ENCODE measurements at places on chromosomes 12 and 14.

DNA sequence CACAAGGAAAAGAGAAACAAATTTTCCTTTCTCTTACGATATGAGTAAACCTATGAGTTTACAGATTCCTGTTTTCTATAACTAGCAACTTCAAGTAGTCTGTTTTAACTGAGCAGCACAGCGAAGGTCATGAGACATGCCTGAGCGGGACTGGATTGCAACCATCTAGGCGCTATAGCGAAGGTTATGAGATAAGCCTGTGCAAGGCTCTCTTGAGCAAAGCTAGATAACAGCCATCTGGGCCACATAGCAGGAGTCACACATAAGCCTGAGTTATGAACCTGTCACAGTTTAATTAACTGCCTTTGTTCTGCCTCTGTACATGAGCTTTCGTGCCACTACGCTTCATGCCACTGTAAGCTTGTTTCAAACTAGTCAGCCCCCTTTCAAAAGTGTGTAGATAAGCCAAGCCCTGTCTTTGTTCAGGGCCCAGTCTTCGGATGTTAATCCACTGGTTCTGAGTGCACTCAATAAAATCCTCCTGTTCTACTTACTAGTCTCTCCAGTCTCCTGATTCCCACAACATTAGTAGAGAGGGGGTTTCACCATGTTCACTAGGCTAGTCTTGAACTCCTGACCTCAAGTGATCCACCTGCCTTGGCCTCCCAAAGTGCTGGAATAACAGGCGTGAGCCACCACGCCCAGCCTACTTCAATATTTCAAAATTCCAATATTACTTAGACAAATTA, 47.1 kb downstream of the SEC23A start:
- DNase-seq = no peak

GRCh38 chr12:129662234-129662633, 241.6 kb downstream of the TMEM132D start:
- no peak for DNase-seq

DNA sequence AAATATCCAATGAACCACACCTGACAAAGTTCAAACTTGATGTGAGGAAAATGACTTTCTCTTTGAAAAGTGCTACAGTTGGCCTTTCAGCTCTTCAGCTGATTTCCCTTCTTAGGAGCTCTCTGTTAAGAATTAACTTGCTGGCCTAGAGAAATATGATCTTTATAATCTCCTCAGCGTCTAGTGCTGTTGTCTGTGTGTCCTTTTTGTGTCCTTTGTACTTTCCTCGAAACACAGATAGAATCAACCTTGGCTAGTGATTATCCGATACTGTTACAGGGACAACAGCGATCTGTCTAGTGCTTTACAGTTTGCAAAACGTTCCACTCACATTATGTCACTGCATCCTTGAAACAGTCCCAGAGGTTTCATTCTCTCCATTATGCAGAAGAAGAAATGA, 162.8 kb upstream of the RMST start:
- no peak for DNase-seq

DNA sequence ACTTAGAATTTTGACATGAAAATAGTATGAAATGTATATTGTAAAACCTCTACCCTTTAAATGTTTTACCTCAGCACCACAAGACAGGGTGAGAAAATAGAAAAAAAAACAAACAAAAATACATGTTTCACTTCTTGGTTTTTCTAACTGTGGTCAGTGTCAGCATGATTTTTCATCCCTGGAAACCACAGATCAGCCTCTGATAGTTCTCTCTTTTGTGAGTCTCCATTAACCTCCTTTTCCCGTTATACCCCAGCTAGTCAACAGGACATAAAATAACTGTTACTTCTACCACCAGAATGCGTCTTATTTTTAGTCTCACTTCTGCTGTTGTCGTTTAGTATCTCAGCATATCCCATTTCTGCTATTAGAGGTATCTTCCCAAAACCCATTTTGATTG, 48.3 kb upstream of the KCNMB4 start:
- DNase-seq = no peak

- no peak for DNase-seq
These were observed 42.4 kb upstream of the CCDC63 start for GRCh38 chr12:110804406-110804805.

DNA sequence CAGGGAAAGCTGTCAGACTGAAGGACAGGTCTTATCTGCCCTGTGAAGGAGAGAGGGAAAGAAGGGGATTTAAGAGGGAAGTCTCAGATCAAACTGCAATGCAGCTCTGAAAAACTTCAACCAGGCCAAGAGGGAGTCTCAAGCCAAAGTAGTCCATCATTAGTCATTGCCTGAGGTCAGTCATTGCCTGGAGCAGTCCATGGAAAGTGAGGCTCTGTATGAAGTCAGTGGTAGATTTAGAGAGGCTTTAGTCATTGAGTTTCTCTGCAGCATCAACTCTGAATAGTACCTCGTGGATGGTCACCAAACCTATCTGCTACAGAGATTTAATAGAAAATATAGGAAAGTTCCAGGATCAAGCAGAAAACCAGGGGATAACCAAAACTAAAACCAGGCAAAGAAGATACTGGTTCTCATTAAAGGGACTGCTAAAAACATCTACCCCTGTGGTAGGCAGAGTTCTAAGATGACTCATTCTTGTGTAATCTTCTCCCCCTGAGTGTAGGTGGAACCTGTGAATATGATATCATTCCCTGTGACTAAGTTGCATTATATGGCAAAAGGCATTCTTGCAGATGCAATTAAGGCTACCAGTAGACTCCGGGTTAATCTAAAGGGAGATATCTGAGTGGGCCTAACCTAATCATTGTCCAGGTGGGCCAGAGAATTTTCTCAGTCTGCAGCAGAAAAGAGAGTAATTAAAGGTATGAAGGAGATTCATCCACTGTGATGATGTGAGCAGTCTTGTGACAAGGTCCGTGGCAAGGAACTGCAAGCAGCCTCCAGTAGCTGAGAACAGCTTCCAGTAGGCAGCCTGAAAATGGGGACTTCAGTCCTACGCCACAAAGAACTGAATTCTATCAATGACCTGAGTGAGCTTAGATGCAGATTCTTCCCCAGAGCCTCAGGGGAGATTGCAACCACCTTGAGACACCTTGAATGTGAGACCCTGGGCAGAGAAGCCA, 123.1 kb downstream of the GALC start:
- DNase-seq = no peak

DNA sequence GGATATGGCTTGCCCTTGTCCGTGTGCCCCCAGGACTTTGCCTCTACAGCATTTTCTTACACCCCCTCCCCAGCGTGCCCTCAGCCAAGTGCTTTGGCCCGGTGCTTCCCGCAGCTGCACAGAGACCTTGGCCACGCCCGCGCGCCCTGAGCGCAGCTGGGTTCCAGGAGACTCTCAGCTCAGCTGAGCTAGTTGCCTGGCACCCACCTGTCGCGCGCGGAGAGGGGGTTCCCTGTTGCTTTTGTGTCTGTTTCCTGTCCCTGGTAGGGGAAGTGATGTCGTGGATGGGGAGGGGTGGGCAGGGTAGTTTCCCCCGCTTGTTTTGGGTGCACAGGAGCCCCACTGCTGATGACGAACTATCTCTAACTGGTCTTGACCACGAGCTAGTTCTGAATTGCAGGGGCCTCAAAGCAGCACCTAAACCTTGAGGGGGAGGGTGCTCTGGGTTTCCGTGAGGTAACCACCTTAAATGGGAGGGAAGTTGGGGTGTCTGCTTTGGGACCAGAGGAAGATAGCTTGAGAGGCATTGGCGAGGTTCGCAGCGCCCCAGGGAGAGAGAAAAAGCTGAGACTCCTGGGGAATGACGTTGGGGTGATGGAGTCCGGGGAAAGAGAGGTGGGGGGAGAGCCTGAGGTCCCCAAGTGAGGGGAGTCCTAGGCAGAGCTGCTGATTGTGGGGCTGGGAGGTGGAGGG, 1.5 kb downstream of the DIO3 start:
- DNase-seq = no peak

GRCh38 chr12:87756111-87756510, 273.1 kb downstream of the C12orf50 start:
- DNase-seq = no peak

DNA sequence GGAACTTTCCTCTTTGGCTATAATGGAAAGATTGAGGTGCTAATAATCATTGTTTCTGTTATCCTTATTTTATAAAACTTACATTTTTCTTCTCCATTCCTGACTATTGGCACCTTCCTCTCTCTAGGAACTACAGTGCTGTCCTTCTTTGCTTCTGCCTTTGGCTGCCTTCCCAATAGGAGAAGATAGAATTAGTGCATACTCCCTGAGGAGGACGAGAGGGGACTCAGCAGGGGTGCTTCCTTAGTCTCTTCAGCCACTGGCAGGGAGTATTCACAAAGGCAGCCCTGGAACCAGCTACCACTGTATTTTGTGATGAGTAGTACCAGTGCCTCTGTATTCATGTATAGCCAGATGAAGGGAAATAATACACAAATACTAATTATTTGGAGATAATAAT, 208.5 kb downstream of the FOXG1 start:
- no peak for DNase-seq

DNA sequence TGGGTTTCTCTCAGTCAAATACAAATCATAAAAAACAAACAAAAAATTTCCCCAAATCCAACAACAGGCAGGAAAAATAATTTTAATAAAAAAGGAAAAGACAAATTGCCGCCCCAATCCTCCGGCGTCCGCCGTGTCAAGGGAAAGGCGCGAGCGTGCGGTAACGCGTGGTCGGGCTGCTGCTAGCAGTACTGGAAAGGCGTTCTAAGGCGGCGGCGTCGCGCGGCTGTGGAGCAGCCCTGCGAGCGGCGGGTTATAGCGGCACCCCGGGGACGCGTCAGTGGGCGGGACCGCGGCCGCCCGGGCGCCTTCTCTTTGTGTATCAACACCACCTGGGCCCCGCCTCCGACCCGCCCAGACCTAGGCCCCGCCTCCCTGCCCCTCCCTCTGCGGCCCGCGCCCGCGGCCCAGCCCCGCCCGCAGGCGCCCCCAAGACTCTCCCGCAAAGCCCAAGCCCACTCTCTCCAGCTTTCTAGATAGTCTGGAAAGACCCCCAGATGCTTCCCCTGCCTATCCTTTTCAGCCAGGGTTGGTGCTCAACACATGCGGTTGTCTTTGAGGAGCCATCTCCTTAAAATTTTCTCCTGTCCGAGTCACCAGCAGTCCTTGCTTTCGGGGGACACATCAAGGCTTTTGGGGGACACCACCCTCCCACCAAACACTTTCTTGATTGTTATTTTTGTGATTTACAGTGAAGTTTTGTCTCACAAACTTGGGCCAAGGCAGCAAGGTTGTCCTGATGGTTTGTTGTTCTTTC, at the start of gene SLC38A2:
TSS of gene SLC38A2 (minus strand) at position 230 of the 757 bp plus-strand sequence. CDS start 1,480 bp downstream, outside the sequence.
- peak; percentile 92 for DNase-seq

DNA sequence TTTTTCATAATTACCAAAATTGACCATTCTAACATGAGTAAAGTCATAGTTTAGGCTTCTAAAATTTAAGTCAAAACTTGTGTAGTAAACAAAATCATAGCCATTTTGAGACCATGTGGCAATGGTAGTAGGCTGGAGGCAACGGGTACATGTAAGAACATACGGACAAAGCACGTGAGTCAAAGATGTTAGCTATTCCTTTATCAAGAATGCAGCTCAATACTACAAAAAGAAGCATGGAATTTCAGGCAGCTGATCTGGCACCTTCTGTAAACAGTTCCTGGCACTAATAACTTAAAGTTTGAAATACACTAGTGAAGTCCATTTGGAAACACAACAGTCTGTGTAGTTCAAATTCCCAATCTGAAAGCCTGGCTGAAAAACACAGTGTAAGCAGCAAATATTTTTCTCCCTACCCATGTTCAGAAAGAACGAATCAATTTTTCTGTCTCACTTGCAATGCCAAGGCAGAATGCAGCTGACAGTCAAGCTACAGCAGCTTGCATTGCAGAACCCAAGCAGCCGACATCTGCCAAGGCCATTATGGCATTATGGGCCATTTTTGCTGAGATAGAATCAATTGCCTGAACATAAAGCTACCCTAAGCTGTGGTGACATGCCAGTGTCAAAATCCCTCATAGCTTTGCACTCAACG, 29.3 kb downstream of the MYF5 start:
- no peak for DNase-seq

DNA sequence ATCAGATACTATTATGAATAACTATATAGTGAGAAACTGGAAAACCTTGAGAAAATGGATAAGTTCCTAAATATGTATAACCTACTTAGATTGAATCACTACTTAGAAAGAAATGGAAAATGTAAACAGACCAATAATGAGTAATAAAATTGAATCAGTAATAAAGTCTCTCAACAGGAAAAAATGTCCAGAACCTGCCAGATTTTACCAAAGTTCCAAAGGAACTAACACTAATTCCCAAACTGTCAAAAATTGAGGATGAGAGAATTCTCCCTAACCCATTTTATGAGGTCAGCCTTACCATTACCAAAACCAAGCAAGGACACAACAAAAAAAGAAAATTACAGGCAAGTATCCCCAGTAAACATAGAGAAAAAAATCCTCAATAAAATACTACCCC, 272.0 kb downstream of the RPAP3 start:
- no peak for DNase-seq

GRCh38 chr14:64998455-64998931, 11.8 kb downstream of the FNTB start:
- DNase-seq = no peak

DNA sequence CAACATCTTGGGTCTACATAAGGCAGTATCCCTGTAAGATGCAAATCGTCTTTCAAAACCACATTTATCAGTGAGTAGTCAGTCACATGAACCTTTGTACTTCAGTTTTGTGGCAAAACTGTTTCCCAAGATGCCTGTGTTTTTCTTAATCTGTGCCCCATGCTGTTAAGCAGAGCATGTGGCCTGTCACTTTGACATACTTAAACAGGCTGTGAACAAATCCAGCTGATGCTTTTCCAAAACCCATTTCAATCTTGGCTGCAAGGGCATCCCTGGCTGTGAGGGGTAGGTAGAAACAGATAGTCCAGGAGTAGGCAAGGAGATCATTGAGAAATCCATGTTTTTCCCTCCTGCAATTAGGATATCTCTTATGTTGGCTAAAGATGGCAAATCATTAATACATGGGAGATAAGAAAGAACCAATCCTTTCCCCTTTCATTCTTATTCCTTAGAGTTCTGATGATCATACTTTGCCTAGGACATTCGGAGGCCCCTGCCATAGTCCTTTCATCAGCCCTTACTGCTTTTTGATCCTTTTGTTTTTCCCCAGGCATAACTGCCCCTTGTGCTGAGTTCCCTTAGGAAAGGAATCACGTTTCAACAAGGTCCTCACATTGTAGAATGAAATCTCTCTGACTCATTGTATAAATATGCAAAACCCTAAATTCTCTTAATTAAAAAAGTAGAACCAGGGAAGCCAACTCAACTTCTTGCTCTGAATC, 121.1 kb upstream of the EEA1 start:
- no peak for DNase-seq

Data from stimulated activated naive B cell treated with anti-CD40 and anti-IgM and Interleukin-4, amounts not matched to agents 10 μg/mL and 1 μg/mL and 100 μg/mL, for 72 hours (primary cell).